Breast epithelium (tissue), 4 donors: ENCODE measurements at places on chromosomes 13 and 19.

DNA sequence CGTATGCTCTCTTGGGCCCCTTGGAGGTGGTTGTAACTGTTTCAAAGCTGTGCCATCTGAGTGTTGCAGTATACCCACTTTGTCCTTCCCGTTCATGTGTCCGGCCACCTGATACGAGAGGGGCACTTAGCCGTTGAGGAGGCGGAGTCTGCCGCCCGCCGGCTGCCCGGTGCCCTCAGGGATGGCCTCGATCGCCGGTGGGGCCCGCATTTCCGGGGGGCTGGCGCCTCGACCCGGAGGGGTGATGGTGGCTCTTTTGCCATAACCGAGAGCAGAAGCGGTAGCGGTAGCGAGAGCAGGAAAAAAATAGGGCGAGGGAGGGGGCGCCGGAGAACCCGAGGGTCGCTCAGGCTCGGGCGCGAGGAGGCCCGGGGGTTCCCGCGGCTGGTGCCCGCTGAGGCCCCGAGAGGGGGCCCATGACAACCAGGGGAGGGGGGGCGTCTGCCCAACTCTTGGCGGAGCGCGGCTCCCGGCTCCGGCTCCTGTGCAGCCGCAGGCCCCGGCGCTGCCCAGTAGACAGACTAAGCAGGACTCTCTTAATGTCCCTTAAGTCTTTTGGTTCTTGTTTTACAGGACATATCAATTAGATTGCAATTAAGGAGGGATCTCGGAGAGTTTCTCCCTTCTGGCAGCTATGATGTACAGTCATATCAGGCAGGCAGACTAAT lies 342.7 kb upstream of the SGCG start:
- DNase-seq = no peak

DNA sequence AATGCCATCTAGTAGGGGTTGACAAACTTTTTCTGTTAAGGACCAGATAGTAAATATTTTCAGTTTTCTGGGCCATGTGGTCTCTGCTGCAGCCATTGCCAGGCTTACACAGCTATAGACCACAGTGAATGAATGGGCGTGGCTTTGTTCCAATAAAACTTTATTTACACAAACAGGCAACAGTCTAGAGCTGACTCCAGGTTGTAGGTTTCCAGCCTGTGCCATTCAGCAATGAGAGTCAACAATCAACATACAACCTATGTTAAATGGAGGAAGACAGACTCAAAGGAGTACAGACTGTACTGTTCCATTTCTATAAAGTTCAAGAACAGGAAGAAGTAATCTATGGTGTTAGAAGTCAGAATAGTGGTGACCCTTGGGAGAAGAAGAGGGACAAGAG lies 15.2 kb upstream of the IZUMO2 start:
- no peak for DNase-seq

DNA sequence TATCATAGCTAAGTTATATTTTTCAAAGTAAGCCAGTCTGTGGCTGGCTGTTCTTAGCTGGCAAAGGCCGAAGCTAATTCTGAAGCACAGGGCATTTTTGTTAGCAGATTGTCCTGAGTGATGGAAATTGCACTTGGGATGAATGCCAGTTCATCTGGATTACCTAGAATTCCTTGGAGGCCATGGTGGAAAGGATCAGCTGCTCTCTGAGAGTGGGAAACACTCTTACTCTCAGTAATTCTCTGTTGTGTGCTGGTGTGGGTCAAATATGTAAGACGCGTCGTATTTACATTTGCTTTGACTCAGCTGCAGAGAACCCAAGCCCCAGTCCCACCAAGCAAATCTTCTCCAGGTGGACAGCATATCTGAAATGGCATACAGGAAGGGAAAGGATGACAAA lies 60.7 kb upstream of the C1QTNF9B start:
- DNase-seq = no peak

GRCh38 chr19:51325161-51325976 lies 13.9 kb downstream of the IGLON5 start:
- no peak for DNase-seq

GRCh38 chr19:35337097-35337983 lies 8.4 kb downstream of the CD22 start:
- no peak for DNase-seq
